Neural crest cell (in vitro differentiated cells): ENCODE measurements at places on chromosomes 7 and 10.

DNA sequence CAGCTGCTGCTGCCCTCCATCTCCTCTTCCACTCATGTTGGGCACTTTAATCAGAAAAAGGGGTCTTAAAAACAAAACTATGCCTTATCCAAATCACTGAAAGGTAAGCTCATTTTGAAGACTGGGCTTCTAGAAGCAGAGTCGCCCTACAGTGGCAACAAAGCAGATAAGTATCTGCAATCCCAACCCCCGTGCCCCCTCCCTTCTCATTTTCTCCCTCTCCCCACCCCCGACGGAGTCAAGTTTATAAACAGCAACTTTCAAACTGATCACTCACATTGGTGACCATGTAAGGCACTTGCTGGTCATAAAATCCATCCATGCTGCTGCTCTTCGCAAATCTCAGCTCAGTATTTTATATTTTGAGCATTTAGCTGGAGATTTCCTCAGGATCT, 738 bp downstream of the ETV1 start:
- no peaks in the 10 kb centered on the region for H3K36me3 ChIP-seq
- H3K4me3 ChIP-seq: no peak overlapping the region
- peaks cover 38% of the 10 kb centered on the region for H3K4me1 ChIP-seq
- H3K27me3 ChIP-seq: no peaks in the 10 kb centered on the region
- H3K27ac ChIP-seq: no peak overlapping the region

- no peaks in the 10 kb centered on the region for H3K4me1 ChIP-seq
- H3K36me3 ChIP-seq: no peaks in the 10 kb centered on the region
- no peak overlapping the region for H3K4me3 ChIP-seq
Measured at GRCh38 chr7:147376192-147376591, 1214.4 kb upstream of the C7orf33 start.

- H3K4me3 ChIP-seq: no peak overlapping the region
- H3K36me3 ChIP-seq: no peaks in the 10 kb centered on the region
Measured at GRCh38 chr10:44201656-44202055, 183.2 kb downstream of the CXCL12 start.

DNA sequence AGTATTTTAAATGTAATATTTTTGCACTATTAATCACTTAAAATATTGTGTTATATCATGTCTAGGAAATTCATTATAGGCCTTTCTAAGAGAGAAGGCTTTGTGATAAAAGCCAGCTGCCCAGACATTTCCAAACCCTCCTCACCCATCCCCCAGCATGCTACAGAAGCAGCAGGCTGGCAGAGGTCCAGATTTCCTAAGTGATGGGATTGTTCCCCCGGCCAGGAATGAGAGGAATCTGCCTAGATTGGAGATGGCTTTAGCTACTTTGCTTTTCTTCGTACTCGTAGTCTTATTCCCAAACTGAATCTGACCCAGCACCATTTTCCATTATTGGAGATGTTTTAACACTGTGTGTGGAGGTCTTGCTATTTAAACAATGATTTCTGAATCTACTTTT, 29.4 kb downstream of the CDK14 start:
- H3K27ac ChIP-seq: no peak overlapping the region
- H3K36me3 ChIP-seq: no peaks in the 10 kb centered on the region
- H3K27me3 ChIP-seq: no peaks in the 10 kb centered on the region
- no peak overlapping the region for H3K4me3 ChIP-seq
- H3K4me1 ChIP-seq: peaks cover 42% of the 10 kb centered on the region

- no peak overlapping the region for H3K4me3 ChIP-seq
- no peak for DNase-seq
- peaks cover 30% of the 10 kb centered on the region for H3K36me3 ChIP-seq
- H3K4me1 ChIP-seq: peaks cover 8% of the 10 kb centered on the region
- H3K27ac ChIP-seq: peak overlapping the region; percentile 46
- H3K27me3 ChIP-seq: no peaks in the 10 kb centered on the region
Measured at GRCh38 chr10:122265896-122266295, 5.2 kb upstream of the BTBD16 start.

DNA sequence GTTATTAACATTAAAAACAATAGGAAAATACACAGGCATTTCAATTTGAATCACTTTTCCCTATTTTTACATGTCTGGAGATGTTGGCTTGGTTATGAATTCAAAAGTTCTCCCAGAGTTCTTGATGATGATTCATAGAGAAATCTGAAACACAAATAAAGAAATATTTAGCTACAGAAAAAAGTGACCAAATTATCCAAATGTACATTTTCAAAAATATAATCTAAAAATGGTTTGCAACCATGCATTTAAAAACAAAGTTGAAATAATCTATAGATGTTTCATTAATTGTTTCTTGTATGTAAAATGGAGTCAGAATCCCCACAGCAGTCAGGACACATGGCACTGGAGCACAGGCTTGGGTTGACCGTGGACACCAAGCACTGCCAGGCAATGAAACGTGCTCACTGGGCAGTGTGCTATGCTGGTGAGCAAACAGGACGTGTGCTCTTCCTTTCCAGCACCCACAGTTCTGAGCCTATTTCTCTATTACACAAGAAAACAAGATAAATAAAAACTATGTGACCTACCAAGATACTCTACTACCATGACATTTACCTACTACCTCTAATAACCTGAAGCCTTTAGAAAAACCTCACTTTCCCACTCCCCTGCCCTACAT, 44.1 kb upstream of the PTPRN2 start:
- no peak overlapping the region for H3K27ac ChIP-seq
- H3K4me3 ChIP-seq: no peak overlapping the region
- H3K36me3 ChIP-seq: peaks cover 25% of the 10 kb centered on the region
- H3K27me3 ChIP-seq: no peaks in the 10 kb centered on the region
- no peak for DNase-seq

- no peak overlapping the region for H3K4me3 ChIP-seq
- no peaks in the 10 kb centered on the region for H3K4me1 ChIP-seq
- no peaks in the 10 kb centered on the region for H3K36me3 ChIP-seq
- H3K27me3 ChIP-seq: no peaks in the 10 kb centered on the region
- no peak for DNase-seq
Measured at GRCh38 chr7:50270531-50271018, 33.9 kb upstream of the IKZF1 start.

DNA sequence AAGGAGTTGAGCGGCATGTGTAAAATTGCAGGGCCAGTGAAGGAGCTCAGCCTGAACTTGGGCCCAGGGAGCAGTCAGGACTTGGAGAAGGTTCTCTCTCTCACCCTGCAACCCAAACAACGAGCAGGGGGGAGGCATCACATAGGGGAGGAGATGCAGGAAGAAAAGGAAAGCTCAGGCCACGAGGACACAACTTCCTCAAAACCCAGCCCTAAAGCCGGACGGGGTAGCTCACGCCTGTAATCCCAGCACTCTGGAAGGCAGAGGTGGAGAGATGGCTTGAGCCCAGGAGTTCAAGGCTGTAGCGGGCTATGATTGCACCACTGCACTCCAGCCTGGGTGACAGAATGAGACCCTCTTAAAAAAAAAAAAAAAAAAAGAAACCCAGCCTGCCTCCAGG, 629.1 kb downstream of the PARD3 start:
- H3K27ac ChIP-seq: no peak overlapping the region
- DNase-seq: no peak
- no peaks in the 10 kb centered on the region for H3K36me3 ChIP-seq
- H3K27me3 ChIP-seq: no peaks in the 10 kb centered on the region
- H3K4me1 ChIP-seq: peaks cover 78% of the 10 kb centered on the region
- H3K4me3 ChIP-seq: no peak overlapping the region

DNA sequence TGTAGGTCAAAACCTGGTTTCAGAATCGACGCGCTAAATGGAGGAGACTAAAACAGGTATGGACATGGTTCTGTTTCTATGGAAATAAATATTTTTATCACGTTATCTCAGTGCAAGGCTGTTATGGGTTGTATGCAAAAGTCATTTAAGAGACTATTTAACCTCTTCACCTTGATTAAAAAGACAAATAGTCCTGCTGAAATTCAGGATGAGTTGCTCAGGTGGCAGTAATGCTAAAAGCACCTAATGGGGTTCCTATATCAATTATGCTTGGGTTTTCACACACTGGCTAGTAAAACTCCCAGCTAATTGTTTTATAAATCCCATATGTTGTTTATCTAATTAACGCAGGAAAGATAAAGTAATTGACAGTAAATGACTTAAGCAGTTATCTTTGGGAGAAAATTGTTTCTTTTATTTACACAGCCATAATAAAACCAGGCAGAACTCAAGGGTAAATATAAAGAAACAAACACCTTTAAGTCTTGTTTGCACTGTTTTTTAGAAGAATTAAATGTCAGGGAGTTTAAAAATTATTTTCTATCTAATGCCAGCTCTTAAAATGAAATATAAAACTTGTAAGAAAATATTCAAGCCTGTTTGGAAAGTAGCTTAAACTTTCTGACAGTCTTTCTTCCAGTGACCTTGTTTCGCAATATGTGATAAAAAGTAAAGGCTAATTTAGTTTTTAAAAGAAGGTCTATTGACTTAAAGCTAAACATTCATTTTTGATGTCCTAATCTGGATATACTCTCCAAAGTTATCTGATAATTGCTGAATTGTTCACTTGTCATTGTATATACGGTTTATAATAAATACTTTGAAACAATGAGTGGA, 3.2 kb downstream of the HHEX start:
- no peak overlapping the region for H3K4me3 ChIP-seq
- no peak overlapping the region for H3K27ac ChIP-seq
- H3K36me3 ChIP-seq: peaks cover 6% of the 10 kb centered on the region
- peaks cover 93% of the 10 kb centered on the region for H3K27me3 ChIP-seq
- H3K4me1 ChIP-seq: peaks cover 19% of the 10 kb centered on the region
- no peak for DNase-seq

DNA sequence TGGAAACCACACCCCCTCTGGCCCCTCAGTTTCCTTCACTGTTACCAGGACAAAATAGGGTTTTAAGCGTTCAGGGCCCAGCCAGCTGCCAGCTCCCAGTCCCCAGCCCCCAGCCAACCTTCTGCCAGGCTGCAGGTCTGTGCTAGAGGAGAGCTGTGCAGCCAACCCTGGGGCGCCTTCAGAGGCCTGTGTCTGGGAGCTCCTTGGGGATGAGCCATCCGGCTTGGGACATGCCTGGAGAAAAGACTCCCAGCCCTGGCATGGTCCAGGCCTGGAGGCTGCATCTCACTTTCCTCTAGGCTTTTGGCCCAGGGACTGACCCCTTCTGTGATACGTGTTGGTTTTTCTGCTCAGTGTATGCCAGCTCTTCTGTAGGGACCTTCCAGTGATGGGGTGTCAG, 487.6 kb upstream of the MGMT start:
- H3K27me3 ChIP-seq: no peaks in the 10 kb centered on the region
- no peak for DNase-seq
- no peak overlapping the region for H3K27ac ChIP-seq

GRCh38 chr10:86393362-86393761, 26.8 kb upstream of the GRID1 start:
- no peak overlapping the region for H3K27ac ChIP-seq
- H3K27me3 ChIP-seq: peaks cover 72% of the 10 kb centered on the region
- H3K36me3 ChIP-seq: no peaks in the 10 kb centered on the region
- no peak overlapping the region for H3K4me3 ChIP-seq
- peaks cover 4% of the 10 kb centered on the region for H3K4me1 ChIP-seq
- DNase-seq: no peak

- no peak overlapping the region for H3K4me3 ChIP-seq
- H3K27ac ChIP-seq: no peak overlapping the region
- H3K4me1 ChIP-seq: peaks cover 42% of the 10 kb centered on the region
- peaks cover 5% of the 10 kb centered on the region for H3K36me3 ChIP-seq
Measured at GRCh38 chr7:80186721-80187120, 52.1 kb downstream of the GNAI1 start.

DNA sequence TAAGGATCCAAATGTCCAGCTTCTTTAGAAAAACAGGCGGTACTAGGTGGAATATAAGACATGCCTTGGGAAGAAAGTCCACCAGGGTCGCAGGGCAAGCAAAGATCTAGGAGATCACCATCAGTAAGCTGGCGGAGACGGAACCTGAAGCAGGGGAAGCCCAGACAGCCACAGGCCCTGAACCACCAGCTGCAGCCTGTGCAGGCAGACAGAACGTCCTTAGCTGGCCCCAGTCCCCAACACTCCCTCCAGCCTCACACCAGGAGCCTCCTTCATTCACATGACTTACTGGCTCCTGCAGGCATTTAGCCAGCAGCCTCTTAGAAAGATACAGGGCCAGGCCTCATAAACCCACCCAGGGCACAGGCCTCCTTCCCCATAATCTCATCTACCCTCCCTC, 17.4 kb downstream of the RGS10 start:
- H3K4me1 ChIP-seq: no peaks in the 10 kb centered on the region
- DNase-seq: no peak
- H3K36me3 ChIP-seq: no peaks in the 10 kb centered on the region
- no peak overlapping the region for H3K4me3 ChIP-seq
- no peak overlapping the region for H3K27ac ChIP-seq

GRCh38 chr7:129854401-129854800, 98.4 kb downstream of the UBE2H start:
- H3K27me3 ChIP-seq: no peaks in the 10 kb centered on the region
- H3K27ac ChIP-seq: no peak overlapping the region
- H3K36me3 ChIP-seq: no peaks in the 10 kb centered on the region
- no peak for DNase-seq

- DNase-seq: no peak
- peaks cover 38% of the 10 kb centered on the region for H3K4me1 ChIP-seq
- no peaks in the 10 kb centered on the region for H3K27me3 ChIP-seq
- H3K27ac ChIP-seq: no peak overlapping the region
- H3K4me3 ChIP-seq: no peak overlapping the region
- H3K36me3 ChIP-seq: peaks cover 2% of the 10 kb centered on the region
Measured at GRCh38 chr10:95391581-95392216, 100.9 kb upstream of the PDLIM1 start.

GRCh38 chr10:31927884-31928548, 615 bp downstream of the ARHGAP12 start:
- peak overlapping the region; percentile 92 for H3K4me3 ChIP-seq
- peak overlapping the region; percentile 78 for H3K27ac ChIP-seq
- H3K36me3 ChIP-seq: peaks cover 4% of the 10 kb centered on the region
- H3K4me1 ChIP-seq: peaks cover 35% of the 10 kb centered on the region
- no peaks in the 10 kb centered on the region for H3K27me3 ChIP-seq
- peak; percentile 33 for DNase-seq
